ENCODE measurements at places on chromosomes 11 and 22.
A peak's percentile ranks its signal among the peaks of the same experiment; 100 is the strongest.

- DNase-seq = no peak
These were observed 182.3 kb upstream of the NCAM1 start for GRCh38 chr11:112778877-112779266.

DNA sequence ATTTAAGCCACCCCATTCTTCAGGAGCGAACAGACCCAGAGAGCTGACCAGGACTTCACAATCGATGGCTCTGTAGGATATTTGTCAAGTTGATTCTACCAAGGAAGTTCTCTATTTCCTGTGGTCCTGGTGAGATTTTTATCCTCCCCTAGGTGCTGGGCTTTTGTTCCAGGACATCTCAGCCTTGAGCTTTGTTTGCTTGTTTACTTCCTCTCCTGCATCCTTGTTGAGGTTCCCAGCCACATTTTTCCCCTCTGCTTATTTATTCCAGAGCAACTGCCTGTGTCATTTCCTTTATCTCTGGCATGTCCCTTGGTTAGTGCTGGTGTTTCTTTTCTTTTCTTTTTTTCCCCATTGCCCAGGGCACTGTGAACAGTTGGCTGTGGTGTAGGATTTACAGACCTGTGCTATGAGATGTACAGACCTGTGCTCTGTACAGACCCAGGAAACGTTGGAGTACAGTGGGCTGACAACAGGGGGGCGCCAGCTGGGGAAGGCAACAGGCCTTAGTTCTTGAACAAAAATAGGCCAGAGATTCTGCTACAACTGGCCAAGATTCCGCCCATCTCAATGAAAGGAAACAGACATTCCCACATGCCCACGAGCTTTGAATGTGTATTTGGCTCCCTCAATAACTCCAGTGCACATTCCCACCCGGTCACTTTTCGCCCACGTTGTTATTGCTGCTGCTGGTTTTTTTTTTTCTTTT lies 235.9 kb upstream of the DDI1 start:
- DNase-seq = no peak

- DNase-seq = no peak
These were observed 3.2 kb upstream of the FJX1 start for GRCh38 chr11:35614939-35615569.

DNA sequence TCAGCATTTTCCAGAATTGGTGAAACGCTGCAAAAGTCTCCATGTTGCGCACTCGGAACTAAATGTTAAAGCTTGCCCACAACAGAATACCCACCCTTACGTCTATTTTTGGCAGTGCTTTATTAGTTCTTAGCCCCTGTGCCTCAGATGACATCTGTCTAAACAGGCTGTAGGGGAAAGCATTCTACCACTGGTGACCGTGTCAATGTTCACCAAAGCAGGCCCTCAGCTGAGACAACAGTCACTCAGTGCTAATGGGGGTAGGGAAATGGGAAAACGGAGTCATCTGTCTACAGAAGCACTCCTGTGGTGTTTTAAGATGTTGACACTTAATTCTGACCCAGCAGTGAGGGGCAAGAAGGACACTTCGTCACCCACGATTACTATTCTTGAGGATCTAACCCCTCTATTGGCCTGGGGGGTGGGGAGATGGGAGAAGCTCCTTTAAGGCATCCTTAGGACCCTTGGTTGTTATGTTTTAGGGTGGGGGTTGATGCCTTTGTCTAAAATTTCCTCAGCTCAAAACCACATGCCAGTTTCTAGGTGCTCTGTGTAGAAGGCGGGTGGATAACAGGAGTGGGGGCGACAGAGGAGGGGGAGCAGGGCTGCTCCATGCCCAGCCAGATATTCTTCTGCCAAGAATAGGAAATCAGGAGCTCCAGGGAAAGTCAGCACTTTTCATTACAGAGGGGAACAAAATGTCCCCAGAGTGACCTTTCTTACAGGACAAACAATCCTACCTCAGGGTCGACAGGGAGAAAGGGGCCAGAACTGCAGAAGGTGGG lies 15.6 kb upstream of the MFRP start:
- no peak for DNase-seq

DNA sequence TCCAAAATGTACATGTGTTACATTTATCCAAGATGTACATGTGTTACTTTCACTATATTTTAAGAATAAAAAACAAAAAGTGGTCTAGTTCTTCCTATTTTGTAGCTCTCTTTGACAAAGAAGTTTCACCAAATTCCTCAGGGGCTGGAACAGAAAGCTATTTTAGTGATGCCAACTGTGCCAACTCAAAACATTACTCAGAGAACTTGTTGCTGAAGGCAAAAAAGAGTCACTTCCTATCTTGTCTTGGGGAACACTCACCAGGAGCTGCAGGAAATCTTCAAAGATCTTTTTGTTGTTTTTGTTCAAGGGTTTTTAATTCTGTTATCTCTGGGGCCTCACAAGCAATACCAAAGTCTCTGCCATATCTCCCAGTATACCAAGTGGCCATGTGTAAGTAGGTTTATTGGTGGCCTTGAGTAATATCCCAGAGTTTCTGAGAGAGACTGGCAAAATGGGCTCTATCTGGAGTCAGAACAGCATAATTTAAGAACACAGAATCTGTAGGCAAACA lies 13.6 kb upstream of the EED start:
- DNase-seq = peak; percentile 23

DNA sequence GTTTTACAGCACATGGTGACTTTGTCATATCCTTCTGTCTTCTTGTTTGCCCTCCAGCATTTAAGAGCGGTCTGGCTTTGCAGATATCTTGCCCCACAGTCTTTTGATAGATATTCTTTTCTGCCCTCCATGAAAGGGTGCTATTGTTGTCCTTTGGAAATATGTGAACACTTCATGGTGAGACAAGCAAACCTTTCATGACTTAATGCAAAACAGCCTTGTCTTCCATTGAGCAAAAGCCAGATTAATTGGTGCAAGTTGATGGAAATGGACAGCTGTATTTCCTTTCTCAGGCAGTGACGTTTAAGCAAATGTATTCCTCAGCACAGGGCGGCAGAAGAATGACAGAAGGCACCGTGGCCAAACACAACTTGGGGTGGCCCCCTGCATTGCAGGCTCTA lies 4.4 kb downstream of the DCPS start:
- no peak for DNase-seq

- DNase-seq = no peak
These were observed 15.4 kb downstream of the CARS1 start for GRCh38 chr11:3041699-3042441.

GRCh38 chr11:65575568-65576231 lies at the start of gene EHBP1L1:
EHBP1L1 (plus strand) TSS chr11:65576053; CDS start chr11:65576303, 250 bp downstream.
- DNase-seq = peak; percentile 69

DNA sequence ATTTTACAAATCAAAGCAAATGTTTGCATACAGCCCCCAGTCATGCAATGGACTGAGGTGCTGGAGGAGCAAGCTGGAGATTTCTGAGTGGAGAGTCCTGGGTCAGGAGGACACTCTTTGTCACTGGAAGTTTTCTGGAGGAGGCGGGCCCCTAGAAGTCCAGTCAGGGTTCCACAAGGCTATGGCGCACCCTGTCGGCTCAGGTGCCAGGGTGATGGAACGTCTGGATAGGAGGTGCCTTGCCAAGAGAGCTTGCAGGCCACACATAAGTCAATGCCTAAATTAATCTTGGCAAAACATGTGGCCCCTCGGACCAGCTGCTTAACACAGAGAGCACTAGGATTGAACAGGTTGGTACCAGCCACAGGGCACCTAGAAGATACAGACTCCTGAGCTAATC lies 174.7 kb upstream of the CADM1 start:
- DNase-seq = no peak

DNA sequence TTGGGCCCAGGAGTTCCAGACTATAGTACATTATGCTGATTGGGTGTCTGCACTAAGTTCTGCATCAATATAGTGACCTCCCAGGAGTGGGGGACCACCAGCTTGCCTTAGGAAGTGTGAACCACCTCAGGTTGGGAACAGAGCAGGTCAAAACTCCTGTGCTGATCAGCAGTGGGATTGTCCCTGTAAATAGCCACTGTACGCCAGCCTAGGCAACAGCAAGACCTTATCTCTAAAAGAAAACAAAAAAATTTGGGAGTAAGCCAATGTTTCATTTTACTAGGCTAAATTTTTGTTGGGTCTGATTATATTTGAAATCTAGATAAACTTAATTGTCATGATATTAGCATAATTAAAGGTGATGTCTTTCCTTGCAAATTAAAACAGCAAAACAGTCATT lies 3.4 kb downstream of the DEPDC5 start:
- no peak for DNase-seq
